CD4-positive, alpha-beta memory T cell (primary cell): ENCODE measurements at places on chromosomes 4 and X. TPM values are rescaled to one million over a fixed set of nuclear protein-coding genes. Genes with fewer than 3 reads are reported as not detected.

KLHL5 gene
- 38.4 TPM for total RNA-seq

VGLL1 gene
- total RNA-seq: not detected

BCLAF3 gene
- 15.0 TPM for total RNA-seq

PF4V1 gene
- total RNA-seq: not detected

SPANXD gene
- total RNA-seq: not detected

HOPX gene
- 16.9 TPM for total RNA-seq

ETDA gene
- not detected for total RNA-seq

AMBN gene
- not detected for total RNA-seq

GRIA2 gene
- not detected for total RNA-seq

CFAP47 gene
- not detected for total RNA-seq

DIPK2B gene
- not detected for total RNA-seq

EFNB1 gene
- 4.5 TPM for total RNA-seq

GAGE12J gene
- not detected for total RNA-seq

MAGED4 gene
- total RNA-seq: 8.1 TPM

SPRY1 gene
- 4.6 TPM for total RNA-seq

GRK4 gene
- total RNA-seq: 2.8 TPM

F8 gene
- 2.7 TPM for total RNA-seq

TMEM47 gene
- total RNA-seq: not detected

CFI gene
- total RNA-seq: not detected

MMRN1 gene
- total RNA-seq: 0.52 TPM

RASL11B gene
- not detected for total RNA-seq

TENM3 gene
- not detected for total RNA-seq

RS1 gene
- total RNA-seq: not detected

TNMD gene
- not detected for total RNA-seq

GAGE13 gene
- not detected for total RNA-seq

IRF2 gene
- total RNA-seq: 66.7 TPM

FGFBP2 gene
- total RNA-seq: 0.38 TPM

HHIP gene
- not detected for total RNA-seq

CFAP299 gene
- total RNA-seq: not detected

SPANXA1 gene
- not detected for total RNA-seq

SOWAHB gene
- not detected for total RNA-seq

ZNF718 gene
- 13.0 TPM for total RNA-seq

MAGEE2 gene
- total RNA-seq: not detected

TLR6 gene
- 7.3 TPM for total RNA-seq

SPIN4 gene
- 4.2 TPM for total RNA-seq

ACE2 gene
- not detected for total RNA-seq

TCEANC gene
- 14.6 TPM for total RNA-seq

PAGE5 gene
- 0.69 TPM for total RNA-seq

ARR3 gene
- total RNA-seq: not detected

FAM9B gene
- not detected for total RNA-seq
